ENCODE measurements at places on chromosomes 5 and 9. TPM values are rescaled to one million over a fixed set of nuclear protein-coding genes. Genes with fewer than 3 reads are reported as not detected.

GABRA1 gene
- total RNA-seq = not detected

PMPCA gene
- 23.6 TPM for total RNA-seq

DNM1 gene
- 17.4 TPM for total RNA-seq

SLC4A9 gene
- total RNA-seq = not detected

ZNF618 gene
- 2.7 TPM for total RNA-seq

Measured in RPMI7951 (cell line).